Activated CD8-positive, alpha-beta memory T cell treated with anti-CD3 and anti-CD28 coated beads for 4 hours (primary cell): ENCODE measurements at places on chromosomes 1 and 21.

DNA sequence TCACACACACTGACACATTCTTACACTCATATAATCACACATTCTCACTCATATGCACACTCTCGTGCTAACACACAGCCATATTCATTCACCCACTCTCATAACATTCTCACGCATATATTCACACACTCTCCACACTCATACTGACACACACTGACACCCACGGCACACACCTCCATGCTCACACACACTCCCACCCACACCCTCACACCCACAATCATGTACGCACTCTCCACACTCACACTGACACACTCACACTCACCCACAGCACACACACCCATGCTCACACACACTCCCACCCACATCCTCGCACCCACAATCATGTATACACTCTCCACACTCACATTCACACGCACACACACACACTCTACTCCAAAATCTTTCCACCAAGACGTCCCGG is 38.2 kb downstream of the SYF2 start:
- DNase-seq: no peak

GRCh38 chr21:40658311-40658710 is 188.6 kb downstream of the DSCAM start:
- DNase-seq: no peak

DNA sequence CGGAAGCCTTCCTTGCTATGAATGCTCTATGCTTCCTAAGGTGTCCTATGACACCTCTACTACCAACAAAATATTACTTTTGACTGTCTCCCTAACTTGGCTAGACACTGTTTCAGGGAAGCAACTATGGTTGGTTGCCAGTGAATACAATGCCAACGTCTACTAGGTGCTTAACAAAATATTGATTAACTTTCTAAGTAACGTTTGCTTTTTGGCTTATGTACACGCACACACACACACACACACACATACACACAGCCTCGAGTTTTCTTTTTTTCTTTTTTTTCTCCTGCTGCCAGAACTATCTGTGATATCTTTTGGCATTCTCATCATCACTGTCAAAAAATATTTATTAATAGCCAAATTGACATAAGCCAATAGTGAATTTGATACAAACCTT is 864.0 kb downstream of the PLA2G4A start:
- no peak for DNase-seq

DNA sequence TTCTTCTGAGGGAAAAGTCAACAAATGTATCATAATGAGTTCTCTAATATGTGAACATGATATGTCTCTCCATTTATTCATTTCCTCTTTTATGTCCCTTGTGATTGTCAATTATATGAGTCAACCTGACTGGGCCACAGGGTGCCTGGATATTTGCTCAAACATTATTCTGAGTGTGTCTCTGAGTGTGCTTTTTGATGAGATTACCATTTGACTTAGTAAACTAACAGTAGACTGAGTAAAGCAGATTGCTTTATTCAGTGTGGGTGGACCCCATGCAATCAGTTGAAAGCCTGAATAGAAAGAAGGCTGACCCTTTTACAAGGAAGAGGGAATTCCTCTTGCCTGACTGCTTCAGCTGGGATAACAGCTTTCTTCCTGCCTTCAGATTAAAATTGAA is 142.6 kb downstream of the SLC35F3 start:
- no peak for DNase-seq

- no peak for DNase-seq
These were observed 20.9 kb upstream of the GORAB start for GRCh38 chr1:170511038-170511437.

DNA sequence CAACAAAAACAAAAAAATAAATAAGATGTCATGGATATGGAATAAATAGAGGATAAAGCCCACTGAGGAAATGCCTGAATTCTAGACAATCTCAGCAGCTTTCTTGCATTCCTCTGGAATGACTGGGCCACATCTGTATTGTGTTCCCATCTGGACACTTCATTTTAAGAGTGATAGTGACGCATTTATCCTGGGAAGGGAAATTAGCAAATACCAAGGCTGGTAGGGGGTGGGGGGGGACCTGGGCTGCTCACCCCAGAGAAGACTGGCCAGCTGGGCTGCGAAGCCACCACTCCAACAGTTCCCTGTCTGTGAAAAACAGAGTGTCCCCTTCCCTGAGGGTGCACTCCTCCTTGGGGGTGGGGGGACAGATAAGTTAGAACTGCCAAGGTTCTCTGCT is 106.3 kb downstream of the HIVEP3 start:
- DNase-seq: no peak

- no peak for DNase-seq
These were observed 1.8 kb downstream of the CHRM3 start for GRCh38 chr1:239388159-239388485.

GRCh38 chr1:221732052-221732451 is 9.8 kb downstream of the DUSP10 start:
- no peak for DNase-seq

DNA sequence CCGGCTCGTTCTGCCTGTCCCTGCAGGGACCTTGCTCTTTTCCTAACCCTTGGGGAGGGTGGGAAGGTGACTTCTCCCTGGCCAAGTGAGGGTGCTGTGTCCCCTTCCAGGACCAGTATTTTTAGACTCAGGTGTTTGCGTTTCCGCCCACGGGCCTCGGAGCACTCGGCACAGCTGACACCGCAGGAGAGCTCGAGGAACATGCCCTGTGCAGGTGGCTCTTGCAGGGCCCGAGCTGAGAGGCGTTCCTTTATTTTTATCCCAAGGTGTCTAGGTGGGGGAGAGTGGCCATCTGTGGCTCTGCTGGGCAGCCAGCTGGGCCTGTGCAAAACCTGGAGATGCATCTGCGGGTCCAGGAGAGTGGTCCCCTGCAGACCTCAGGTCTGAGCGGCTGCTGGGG is 16.0 kb downstream of the PLCH2 start:
- no peak for DNase-seq
